Activated T-helper 1 cell treated with anti-CD3 and anti-CD28 coated beads, Interleukin-12 subunit alpha, Interleukin-12 subunit beta, Interleukin-2, Interleukin-4 antibody, amounts not matched to agents 30 ng/mL and 10 ng/mL and 1 ng/mL, durations not matched to agents 14 hours and 24 hours and 36 hours (primary cell): ENCODE measurements at places on chromosomes 5 and 9. TPM values are rescaled to one million over a fixed set of nuclear protein-coding genes. Genes with fewer than 3 reads are reported as not detected.
A peak's percentile ranks its signal among the peaks of the same experiment; 100 is the strongest.

The PRLR gene
- not detected in 2 replicates for total RNA-seq

The HRH2 gene
- total RNA-seq: 94.7 and 96.9 TPM in 2 replicates

The ANXA2R gene
- 0.88 and 0.93 TPM in 2 replicates for total RNA-seq

- H3K27me3 ChIP-seq: peaks cover 26% of the 10 kb centered on the region
- H3K36me3 ChIP-seq: no peaks in the 10 kb centered on the region
- H3K27ac ChIP-seq: peak overlapping the region; percentile 62
- peaks cover 50% of the 10 kb centered on the region for H3K4me1 ChIP-seq
- H3K4me3 ChIP-seq: peak overlapping the region; percentile 44
Measured at GRCh38 chr9:124254261-124254682, 3.5 kb upstream of the NEK6 start.

GRCh38 chr5:43769571-43770355 is 166.8 kb downstream of the NNT start:
- H3K27ac ChIP-seq: no peak overlapping the region
- H3K4me3 ChIP-seq: no peak overlapping the region
- H3K4me1 ChIP-seq: peaks cover 4% of the 10 kb centered on the region
- no peaks in the 10 kb centered on the region for H3K27me3 ChIP-seq
